A549 treated with CpdA at 1 μM for 4 hours (cell line): ENCODE measurements at places on chromosomes 5 and 9. TPM values are rescaled to one million over a fixed set of nuclear protein-coding genes. Genes with fewer than 3 reads are reported as not detected.

Gene KCTD16
- total RNA-seq = 0.05 to 0.07 TPM (median 0.05 TPM) in 3 of 5 replicates, not detected in the others

Gene C9orf153
- 0.27 to 0.37 TPM (median 0.27 TPM) in 3 of 5 replicates, not detected in the others for total RNA-seq

Gene OTULINL
- total RNA-seq = 4.8 to 7.4 TPM (median 4.9 TPM) in 5 replicates

Gene ARSI
- 33.5 to 52.9 TPM (median 42.9 TPM) in 5 replicates for total RNA-seq
